Stimulated activated CD8-positive, alpha-beta memory T cell treated with anti-CD3 and anti-CD28 coated beads, Interleukin-7, amount 100 ng/mL, for 1 hour (primary cell): ENCODE measurements at places on chromosomes 2 and 18.

DNA sequence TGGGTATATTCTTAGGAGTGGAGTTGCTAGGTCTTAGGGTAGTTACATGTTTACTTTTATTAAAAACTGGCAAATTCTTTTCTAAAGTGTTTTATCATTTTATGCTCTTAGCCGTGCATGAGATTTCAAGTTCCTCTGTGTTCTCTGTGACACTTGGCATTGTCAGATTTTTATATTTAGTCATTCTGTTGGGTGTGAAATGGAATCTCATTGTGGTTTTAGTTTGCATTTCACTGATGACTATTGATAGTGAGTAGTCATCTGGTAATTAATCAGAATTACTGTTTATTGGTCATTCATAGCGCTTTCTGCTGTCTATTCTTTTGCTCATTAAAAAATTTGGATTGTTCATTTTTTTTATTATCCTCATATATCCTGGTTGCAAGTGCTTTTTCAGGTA is 34.1 kb downstream of the RAB3GAP1 start:
- DNase-seq = no peak

DNA sequence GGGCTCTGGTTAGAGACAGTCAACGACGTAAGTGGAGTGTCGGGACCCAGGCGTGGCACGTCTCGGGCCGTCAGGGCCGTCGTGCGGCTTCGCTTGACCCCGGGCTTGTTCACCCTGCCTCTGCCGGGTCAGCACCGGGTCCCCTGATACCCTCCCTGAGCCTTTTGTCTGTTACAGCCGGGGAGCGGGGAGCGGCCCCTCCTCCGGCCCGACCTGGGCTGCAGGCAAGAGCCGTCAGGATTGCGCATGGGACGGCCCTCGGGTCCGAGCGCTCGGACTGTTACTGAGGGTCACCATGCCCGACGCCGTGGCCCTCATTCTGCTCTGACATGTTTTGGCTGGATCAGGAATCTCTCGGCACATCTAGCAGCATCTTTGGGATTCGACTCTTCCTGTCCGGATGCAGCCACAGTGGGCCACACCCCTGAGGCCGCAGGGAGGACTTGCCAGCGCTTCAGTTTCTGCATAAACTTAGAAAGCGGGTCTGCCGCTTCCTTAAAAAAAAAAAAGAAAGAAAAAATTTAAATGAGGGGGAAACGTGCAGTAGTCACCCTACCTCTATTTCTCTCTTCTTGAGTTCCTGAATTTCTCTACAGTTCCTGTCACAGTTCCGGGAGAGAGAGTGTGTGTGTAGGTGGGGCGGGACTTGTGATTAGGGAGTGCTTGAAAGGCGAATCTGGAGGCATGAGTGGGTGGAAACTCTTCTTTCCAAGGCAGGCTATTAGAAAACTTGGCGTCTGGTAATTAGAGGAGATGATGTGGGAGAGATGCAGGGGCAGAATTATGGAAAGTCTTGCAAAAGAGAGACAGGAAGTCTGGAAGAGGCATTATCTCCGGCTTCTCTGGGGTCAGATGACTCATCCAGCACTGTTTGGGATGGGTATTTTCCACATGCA is 909 bp downstream of the TMEM87B start:
- DNase-seq = no peak

- no peak for DNase-seq
Measured at GRCh38 chr2:239596253-239596652, 195.4 kb upstream of the HDAC4 start.

GRCh38 chr2:191638802-191639172 is 39.1 kb upstream of the NABP1 start:
- no peak for DNase-seq

GRCh38 chr2:233261819-233262555 is 10.5 kb downstream of the ATG16L1 start:
- DNase-seq = no peak

DNA sequence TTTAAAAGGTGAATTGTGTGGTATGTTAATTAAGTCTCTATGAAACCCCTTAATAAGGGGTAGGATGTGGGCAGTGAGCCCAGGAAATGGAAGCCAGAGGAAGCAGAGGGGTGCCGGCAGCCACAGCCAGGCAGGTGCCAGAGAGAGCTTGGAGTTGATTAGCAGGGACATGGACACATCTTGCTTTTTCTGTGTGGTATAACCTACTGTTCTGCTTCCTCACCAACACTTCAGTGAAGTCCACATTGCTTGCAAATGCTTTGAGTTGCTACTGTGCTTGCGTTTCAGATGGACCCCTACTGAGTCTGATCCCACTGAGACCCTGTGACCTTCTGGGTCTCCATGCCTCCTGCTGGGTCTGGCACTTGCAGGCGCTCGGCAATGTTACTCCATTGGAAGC is 30.3 kb upstream of the ARHGEF4 start:
- no peak for DNase-seq

- DNase-seq = no peak
Measured at GRCh38 chr2:23291239-23291638, 93.7 kb upstream of the KLHL29 start.

- DNase-seq = no peak
Measured at GRCh38 chr2:241560883-241561474, 2.4 kb downstream of the BOK start.

- no peak for DNase-seq
Measured at GRCh38 chr2:204407204-204408014, 137.9 kb upstream of the PARD3B start.

DNA sequence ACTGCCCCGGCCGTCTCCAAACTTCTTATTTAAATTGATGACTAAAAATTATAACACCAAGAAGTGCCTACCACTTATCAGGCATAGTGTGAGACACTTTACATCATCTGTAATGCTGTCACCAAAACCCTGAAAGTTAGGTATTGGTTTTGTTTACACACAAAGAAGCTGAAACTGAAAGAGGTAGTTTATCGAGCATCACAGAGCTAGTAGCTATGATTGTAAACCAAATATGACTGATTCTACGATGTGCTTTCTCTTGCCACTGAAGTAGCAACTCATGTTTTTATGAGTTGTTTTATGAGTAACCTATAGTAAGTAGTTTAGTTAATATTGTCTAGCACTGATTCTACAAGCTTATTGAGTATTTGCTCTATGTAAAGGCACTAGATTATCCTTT is 31.5 kb downstream of the DYNC1I2 start:
- no peak for DNase-seq

DNA sequence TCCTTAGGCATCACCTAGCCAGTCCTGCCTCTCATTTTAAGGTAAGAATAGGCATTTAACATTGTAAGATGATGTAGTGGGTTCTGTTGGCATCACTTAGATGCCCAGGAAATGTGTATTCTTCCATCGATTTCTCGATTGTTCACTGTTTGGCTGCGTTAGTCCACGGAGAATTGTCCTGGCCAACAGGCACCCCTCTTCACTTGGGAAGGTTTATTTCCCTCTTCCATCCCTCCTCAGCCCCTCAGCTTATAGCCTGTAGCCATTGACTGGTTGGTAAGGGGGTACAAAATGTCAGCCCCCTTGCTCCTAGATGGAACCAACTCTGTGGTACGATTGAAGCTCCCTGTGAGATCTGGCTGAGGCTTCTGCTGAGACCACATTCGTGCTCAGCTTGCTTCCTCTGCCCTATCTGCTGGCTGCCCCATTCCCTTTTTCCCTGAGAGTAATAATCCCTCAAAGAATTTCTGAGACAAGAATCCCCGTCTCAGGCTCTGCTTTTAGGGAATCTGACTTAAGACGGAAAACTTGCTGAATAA is 43.4 kb downstream of the PLEKHA3 start:
- no peak for DNase-seq

DNA sequence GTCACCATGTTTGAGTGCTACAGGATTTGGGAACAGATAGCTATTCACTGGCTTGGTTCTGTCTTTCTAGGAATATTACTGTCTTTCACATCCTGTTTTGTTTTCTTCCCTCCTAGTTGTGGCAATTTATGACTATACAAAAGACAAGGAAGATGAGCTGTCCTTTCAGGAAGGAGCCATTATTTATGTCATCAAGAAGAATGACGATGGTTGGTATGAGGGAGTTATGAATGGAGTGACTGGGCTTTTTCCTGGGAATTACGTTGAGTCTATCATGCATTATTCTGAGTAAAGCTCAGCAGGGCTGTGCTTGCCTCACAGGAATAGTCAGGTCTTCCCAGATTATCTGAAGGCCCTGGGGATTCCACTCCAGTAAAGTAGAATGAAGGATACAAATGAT is 98.9 kb downstream of the ABI2 start:
- no peak for DNase-seq

- no peak for DNase-seq
Measured at GRCh38 chr2:172995323-172996244, 80.1 kb upstream of the MAP3K20 start.

GRCh38 chr2:102674836-102675235 is 55.5 kb downstream of the SLC9A2 start:
- DNase-seq = no peak

DNA sequence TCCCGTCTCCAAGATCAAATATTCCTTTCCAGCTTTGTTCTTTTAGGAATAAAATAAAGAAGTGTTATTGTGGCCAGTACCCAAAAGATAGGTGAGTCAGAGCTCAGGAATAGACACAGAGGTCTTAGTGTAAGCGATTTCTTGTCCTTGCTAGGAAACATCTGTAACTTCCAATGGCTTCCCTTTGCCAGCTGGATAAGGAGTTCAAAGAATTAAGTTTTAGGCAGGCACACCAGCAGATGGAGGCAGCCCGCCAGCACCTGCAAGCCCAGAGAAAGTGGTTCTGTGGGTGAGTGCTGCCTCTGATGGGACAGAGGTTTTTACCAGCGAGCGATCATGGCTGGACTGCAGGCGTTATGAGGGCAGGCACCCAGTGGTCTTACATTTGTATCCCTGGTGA is 125.4 kb downstream of the MGAT5 start:
- no peak for DNase-seq

DNA sequence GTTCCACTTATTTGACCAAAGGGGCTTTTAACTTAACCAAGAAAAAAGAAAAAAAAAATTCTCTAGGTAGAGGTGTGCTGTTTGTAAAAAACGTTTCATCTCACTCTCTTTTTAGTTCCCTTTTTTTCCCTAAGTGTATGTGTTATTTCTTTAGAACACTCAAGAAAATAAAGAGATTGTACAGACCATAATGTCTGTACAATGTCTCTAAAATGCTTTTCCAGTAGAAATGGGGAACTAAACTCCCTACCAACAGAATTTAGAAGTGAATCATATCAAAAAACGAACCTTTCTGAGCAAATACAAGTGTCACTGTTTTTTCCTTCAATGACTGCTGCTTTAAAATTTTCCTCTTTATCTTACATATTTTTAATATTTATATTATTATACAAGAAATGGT is 72.0 kb downstream of the CDH7 start:
- no peak for DNase-seq
